ENCODE measurements at places on chromosomes 4 and X.
A peak's percentile ranks its signal among the peaks of the same experiment; 100 is the strongest.

DNA sequence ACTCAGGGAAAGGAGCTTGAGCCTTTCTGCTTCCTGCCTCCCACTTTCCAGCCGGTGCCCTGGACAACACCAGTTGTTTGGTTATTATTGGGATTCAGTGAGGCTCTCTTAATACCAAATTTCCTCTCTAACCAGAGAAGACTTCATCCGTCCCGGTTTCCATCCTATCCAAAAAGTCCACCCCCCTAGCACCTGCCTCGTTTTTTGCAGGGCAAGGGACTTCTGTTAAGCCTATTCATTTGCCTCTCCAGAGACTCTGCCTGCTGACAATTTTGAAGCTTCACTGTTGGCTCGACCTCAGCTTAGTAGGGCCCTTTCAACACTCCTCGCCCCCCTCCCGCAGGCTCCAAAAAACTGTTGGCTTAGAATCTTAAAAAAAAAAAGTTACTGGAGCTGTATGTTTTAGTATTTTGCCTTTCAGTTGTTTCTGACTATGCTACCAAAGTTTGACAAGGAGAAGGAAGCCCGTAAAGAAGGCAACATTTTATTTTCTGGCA is 779 bp upstream of the PRSS12 start:
- no peak for DNase-seq

DNA sequence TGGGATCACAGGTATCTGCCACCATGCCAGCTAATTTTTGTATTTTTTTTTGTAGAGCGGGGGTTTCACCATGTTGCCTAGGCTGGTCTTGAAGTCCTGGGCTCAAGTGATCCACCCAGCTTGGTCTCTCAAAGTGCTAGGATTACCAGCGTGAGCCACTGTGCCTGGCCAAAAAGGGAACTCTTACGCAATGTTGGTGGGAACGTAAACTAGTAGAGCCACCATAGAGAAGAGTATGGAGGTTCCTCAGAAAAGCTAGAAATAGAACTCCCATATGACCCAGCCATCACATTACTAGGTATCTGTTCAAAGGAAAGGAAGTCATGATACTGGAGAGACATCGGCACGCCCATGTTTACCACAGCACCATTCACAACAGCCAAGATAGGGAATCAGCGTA is 85.9 kb downstream of the PRKX start:
- no peak for DNase-seq

GRCh38 chr4:95304898-95305297 is 243.9 kb downstream of the UNC5C start:
- DNase-seq = no peak

DNA sequence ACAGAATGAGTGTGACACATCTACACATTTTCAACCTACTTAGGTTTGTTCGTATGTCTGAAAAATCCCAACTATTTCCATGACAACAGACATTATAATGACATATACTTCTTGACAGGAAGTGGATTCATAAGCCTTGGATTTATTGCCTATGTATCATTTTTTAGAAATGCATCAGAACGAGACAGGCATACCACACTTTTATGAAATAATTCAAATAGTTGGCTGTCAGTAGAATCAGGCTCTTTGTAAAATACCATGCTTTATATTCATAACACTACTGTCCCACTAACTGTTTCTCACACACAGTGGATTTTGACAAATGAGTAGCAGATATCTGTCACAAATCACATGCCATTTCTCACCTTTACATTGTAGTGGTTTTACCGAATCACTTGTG is 173.2 kb downstream of the BEND2 start:
- no peak for DNase-seq

GRCh38 chrX:150587585-150588503 is 19.4 kb downstream of the MTM1 start:
- peak; percentile 47 for DNase-seq
